EL (cell line): ENCODE measurements at places on chromosomes 11 and 22.

DNA sequence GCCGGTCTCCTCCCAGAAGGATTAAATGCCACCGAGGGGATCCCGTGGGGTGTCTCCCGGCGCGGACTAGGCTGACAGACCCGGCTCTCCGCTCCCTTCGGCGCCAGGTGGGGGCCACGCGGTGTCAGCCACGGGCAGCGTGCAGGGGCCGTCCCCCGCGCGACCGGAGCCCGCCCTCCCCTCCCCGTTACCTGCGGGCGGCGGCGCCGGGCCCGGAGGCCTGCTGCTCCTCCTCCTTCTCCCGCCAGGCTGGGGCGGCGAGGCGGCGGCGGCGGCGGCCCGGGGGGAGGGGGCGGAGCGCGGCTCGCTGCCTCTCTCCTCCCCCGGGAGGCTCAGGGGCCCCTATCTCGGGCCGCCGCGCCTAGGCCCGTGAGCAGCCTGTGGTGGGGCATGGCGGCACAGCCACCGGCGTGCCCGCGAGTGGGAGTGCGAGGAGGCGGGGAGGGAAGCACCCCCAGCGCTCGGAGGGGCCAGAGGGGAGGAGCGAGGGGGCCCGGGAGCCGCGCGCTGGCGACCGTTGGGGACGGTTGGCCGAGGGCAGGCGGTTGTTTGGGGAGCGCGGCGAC lies 450 bp downstream of the ZBTB44 start:
- peak; percentile 55 for DNase-seq

- peak; percentile 80 for DNase-seq
Observed at GRCh38 chr22:19878461-19879245, 24.0 kb upstream of the GNB1L start.

GRCh38 chr22:27399161-27399560 lies 402.4 kb downstream of the MN1 start:
- DNase-seq: no peak

GRCh38 chr22:23399367-23400285 lies 180.5 kb downstream of the IGLL1 start:
- no peak for DNase-seq

DNA sequence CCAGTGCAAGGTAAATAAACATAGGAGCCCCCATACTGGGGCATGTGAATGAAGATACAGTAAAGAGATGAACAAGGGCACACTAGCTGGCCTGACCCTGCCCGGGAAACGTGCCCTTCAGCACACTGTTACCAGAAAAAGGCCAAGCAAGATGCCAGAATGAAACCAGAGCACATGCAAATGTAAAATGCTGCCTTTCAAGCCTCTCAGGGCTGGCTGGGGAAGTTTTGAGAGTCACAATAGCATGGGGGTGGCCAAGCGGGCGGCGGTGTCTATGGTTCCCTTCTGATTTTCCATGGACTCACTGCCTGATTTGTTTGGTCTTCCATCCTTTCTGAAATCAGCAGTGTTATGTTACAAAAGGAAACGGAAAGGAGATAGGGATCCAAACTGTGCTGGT lies 18.9 kb upstream of the SUSD2 start:
- no peak for DNase-seq

GRCh38 chr11:111395081-111395480 lies 16.0 kb upstream of the POU2AF1 start:
- no peak for DNase-seq

GRCh38 chr22:30649430-30650007 lies 13.9 kb downstream of the SLC35E4 start:
- DNase-seq: peak; percentile 92

DNA sequence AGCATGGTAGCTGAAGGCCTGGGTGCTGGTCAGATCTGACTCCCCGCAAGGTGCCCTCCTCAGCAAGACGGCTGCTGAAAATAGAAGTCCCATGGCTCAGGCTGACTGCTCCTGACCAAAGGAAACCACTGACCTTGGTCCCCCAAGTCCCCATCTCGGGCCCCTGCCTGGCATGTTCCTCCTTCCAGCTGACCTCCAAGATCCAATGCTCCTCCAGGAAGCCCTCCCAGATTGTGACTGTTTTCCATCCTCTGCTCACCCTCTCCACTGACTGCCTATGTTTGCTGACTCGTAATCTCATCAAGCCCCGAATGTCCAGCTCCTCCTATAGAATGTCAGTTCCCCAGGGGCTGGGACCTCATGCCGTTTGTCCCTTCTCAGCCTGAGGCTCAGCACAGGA lies 30.5 kb downstream of the ALX4 start:
- DNase-seq: no peak

- DNase-seq: no peak
Observed at GRCh38 chr22:50002791-50003190, 9.8 kb downstream of the IL17REL start.

DNA sequence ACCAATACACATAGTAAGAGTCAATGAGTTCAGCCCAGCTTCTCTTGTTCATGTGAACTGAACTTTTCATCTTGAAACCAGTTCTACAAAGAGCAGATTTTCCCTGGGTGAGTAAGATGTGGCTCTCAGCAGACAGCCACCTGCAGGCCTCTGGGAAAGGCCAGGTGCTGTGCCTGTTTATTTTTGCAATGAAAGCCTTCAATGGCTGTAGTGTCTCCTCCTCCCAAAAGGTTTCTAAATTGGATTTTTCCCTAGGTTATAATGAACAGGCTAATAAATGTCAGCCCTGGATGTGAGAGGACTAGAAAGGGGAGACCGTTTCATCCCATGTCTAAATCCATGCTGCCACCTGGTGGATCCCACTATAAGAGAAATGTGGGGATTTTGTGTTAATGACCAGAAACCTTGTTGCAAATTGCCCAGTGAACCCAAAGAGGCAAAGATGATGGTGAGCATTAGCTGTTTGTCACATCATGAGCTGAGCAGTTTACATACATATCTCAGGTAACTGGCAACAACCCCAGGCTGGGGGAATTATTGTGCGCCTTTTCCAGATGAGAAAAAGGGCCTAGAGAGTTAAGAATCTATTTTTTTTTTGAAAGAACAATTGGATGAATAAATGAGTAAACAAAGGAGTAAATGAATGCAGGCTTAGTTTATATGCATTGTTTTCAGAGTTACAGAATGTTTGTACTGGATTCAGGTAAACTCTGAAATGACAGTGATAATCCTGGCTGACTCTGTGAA lies 12.7 kb downstream of the C11orf91 start:
- peak; percentile 76 for DNase-seq

GRCh38 chr11:85672105-85672902 lies 7.4 kb upstream of the CREBZF start:
- peak; percentile 13 for DNase-seq

GRCh38 chr11:32435511-32435941 lies at the start of gene WT1:
Gene WT1, minus strand, starts transcription at chr11:32435539.
- DNase-seq: no peak

DNA sequence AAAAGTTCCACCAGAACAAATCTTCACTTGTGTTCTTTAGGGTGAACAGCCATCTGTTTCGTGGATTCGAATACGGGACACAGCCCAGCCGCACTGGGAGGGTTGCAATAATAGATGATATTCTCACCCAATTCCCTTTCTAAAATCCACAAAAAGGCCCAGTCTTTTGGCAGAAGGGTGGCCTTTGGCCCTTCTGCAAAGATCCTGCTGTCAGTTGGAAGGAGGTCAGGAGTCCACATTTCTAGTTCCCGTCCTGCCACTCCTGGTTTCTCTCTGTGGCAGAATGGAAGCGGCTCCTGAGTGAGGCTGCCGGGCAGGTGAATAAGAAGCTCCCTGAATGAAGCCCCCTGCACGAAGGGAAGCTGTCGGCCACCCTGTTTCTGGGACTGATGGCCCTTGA lies 11.2 kb upstream of the LINC01488 start:
- DNase-seq: no peak

- DNase-seq: peak; percentile 80
Observed at GRCh38 chr11:68212421-68213134, 518 bp downstream of the KMT5B start.

GRCh38 chr11:112777283-112777751 lies 183.9 kb upstream of the NCAM1 start:
- DNase-seq: no peak

DNA sequence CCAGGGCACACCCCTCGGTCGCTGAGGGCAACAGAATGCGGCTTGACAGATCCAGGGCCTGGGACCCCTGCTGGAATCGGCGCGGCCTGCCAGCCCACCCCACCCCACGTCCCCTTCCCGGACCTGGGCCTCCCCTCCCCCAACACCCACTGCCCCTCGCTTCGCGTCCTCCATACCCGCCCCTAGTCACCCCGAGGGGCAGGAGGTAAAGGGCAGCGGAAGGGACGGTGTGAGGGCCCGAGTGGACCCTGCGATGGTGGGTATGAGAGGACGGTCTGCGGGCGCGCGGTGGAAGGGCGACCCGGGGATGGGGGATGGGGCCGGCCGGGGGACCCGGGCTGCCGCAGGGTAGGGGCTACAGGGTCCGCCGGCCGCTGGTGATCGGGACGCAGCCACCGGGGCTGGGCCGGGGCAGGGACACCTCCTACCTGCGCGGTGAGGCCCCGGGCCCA lies 311 bp downstream of the APBB1 start:
- DNase-seq: no peak

GRCh38 chr11:120028181-120028896 lies 109.6 kb downstream of the TRIM29 start:
- DNase-seq: no peak

DNA sequence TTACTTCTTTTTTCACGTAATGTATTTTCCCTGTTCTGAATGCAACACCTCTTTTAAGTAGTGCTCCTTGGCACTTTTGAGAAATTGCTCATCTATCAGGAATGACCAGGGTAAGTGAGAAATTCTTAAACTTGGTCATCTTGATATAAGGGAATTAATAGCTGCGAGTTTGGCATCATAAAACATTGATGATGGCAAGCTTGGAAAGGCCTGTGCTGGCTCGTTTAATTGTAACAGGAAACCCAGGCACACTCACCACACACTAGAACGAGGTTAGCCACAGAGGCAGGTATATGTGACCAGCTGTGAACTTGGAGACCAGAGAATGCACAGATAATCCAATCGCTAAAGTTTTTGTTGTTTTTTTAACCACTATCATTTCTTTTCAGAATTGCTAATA lies 24.3 kb downstream of the FAM118A start:
- DNase-seq: no peak

- no peak for DNase-seq
Observed at GRCh38 chr11:110538154-110538553, 108.4 kb downstream of the FDX1 start.

DNA sequence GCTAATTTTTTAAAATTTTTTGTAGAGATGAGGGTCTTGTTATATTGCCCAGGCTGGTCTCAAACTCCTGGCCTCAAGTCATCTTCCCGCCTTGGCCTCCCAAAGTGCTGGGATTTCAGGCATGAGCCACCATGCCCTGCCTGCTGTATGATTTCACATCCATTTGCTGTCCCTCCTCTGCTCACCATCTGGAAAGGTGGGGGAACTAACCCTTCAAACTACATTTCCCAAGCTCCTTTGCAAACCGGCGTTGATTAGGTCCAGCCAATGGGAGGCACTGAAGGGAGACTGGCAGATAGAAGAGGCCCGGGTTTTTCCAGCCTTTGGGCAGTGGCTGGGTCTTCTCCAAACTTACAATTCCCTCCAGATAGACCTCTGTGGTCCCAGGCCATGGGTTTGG lies 19.3 kb downstream of the RFPL1 start:
- peak; percentile 60 for DNase-seq

DNA sequence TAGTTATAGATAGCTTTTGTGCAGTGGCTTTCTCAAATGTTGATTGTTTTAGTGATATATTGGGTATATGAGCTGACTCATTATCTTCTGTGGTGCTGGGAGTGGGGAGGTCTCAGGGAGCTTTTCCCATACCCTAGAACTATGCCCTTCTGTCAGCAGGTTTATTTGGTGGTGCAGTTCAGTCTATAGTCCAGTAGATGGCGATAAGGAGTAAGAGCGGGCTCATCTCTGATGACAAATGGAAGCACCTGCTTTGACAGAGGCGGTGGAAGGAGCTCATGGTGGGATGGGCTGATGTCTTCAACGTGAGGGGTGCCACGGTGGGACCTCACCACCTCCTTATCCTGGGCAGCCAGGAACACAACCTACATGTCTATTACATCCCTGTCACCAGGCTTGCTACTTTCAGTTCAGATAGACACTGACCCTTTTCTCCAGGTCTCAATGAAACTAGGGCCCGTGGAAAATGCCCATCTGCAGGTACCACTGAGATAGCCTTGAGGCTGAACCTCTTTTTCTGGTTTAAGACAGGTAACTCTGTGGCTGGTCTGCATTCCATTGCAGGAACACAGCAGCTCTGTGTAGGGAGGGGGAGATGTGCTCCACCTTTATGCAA lies 13.0 kb upstream of the OR6A2 start:
- peak; percentile 50 for DNase-seq

- DNase-seq: no peak
Observed at GRCh38 chr11:21257461-21257860, 588.1 kb downstream of the NELL1 start.

DNA sequence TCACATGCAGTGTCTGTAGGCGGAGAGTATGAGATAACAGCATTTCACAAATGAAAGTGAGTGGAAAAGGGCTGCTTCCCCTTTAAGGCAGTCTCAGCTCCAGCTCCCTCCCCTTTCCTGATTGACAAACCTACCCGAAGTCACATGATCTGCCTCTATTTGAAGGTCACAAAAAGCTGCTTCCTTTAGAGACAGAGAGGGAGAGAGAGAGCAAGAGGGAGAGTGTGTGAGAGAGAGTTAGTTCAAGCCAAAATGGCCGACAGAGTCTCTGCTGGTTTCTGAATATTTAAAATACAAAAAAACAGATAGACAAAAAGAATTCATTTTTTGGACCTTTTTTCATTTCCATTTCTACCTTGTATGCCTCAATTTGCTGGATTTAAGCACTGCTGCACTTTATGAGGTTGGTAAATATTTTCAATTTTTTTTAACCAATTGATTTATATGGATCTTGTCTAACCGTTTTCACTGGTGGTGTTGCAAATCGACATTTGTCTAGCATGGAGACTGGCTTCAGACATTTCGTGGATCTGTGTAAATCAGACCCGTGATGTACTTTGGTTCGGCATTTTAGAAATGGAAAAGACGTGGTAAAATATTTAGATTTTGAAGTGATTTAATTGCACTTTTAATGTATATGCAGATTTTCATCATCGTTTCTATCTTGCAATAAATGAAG lies at the start of gene TNRC6B:
TSS of gene TNRC6B (plus strand) at position 188 of the 679 bp plus-strand sequence. CDS start at position 399, 211 bp downstream.
- peak; percentile 97 for DNase-seq

- DNase-seq: peak; percentile 98
Observed at GRCh38 chr11:61814958-61815789, 1.6 kb downstream of the FADS1 start.

GRCh38 chr11:58647141-58647699 lies 24.8 kb downstream of the CNTF start:
- no peak for DNase-seq

- no peak for DNase-seq
Observed at GRCh38 chr11:87295237-87295636, 257.5 kb downstream of the TMEM135 start.
